Erythroblast (primary cell): ENCODE measurements at places on chromosomes 11 and 22.
A peak's percentile ranks its signal among the peaks of the same experiment; 100 is the strongest.

- DNase-seq = no peak
Observed at GRCh38 chr11:61352038-61352437, 9.6 kb downstream of the CYB561A3 start.

- no peak for DNase-seq
Observed at GRCh38 chr11:87545858-87546257, 508.1 kb downstream of the TMEM135 start.

- DNase-seq = no peak
Observed at GRCh38 chr22:36442506-36443197, 38.8 kb downstream of the TXN2 start.

DNA sequence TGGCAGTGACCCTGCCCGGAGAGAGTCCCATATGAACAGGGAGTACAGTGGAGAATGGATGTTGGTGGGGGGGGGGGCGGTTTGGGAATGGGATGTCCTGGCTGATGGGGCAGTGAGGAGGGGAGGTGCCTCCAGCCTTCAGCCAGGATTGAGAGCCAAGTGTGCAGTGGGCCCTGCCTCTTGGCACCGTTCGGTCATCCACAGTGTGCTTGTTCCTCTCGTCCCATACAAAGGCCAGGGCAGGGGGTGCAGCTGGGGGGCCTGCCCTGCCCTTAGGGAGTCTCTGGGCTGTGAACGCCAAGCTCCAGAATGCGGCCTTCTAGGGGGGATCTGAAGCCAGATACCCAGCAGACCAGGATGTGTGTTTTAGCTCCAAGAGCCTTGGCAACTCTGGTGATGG is 34.0 kb downstream of the KCNC1 start:
- no peak for DNase-seq

- peak; percentile 11 for DNase-seq
Observed at GRCh38 chr11:96472085-96472484, 82.3 kb downstream of the JRKL start.

- DNase-seq = no peak
Observed at GRCh38 chr11:112863305-112863704, 97.9 kb upstream of the NCAM1 start.

DNA sequence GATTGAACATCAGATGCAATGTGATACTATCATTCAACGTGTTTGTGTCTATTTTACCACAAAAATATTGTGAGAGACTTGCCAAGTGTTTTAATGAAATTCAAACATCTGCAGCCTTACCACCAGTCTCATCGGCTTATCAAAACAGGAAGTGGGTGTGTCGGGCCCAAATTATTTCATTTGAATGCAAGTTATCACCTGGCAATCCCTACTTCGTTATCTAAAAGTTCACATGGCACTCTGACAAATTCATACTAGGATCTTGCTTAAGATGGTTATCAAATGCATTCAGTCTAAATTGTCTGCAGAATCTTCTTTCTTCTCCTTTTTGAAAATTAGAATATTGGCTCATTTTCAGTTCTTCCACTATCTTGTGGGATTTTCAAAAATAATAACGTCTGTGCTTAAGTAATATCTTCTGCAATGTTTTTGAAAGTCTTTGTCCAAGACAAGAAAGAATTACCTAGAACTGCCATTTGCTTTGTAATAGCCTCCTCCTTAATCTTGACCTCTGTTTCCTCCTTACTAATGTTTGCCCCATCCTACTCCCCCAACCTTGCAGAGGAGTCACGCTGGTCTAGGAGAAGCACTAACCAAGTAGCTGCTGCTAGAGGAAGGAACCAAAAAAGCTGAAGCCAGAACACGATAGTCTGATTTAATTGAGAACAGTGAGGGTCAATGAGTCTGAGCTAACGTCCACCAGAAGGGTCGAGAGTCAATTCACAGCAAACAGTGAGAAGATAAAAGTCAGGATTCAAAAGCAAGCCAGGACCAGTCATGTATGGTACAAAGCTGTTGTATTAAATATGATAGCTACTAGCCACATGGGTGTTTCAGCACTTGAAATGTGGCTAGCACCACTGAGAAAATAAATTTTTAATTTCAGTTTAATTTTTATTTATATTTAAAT is 10.2 kb upstream of the BIRC3 start:
- DNase-seq = no peak

DNA sequence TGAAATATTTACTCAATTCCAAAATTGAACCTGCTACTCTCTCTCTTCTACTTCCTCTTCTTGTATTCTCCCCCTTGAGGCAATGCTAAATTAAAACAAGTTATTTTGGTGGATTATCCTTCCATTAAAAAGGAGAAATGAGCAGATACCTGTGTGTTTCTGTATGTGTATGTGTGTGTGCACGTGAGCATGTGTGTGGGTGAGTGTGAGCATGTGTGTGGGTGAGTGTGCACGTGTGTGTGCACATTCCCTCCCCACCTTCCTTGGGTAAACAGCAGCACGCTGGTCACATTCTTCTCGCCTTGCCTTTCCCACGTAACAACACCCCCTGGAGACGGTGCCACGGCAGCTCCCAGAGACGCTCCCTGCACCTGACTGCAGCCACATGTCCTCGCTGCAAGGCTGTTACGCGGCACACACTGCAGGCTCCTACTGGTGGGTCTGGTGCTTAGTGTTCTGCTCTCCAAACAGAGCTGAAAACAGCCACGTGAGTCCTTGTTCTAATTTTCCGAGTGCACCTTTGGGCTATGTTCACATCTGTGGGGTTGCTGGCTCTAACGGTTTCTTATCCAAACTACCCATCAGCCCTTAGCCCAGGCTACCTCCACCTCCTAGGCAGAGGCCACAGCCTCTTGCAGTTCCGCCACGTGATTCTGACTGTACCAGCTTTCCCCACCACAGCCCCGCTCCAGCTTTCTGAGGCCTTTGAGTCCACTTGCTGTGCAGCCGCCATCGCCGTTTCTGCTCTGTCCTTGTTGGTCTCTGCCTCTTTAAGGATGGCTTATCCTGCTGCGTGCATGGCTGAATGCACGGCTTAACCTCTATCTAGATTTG is 123.4 kb downstream of the CTTN start:
- DNase-seq = no peak

- DNase-seq = peak; percentile 4
Observed at GRCh38 chr11:27319072-27319471, 43.9 kb downstream of the CCDC34 start.

DNA sequence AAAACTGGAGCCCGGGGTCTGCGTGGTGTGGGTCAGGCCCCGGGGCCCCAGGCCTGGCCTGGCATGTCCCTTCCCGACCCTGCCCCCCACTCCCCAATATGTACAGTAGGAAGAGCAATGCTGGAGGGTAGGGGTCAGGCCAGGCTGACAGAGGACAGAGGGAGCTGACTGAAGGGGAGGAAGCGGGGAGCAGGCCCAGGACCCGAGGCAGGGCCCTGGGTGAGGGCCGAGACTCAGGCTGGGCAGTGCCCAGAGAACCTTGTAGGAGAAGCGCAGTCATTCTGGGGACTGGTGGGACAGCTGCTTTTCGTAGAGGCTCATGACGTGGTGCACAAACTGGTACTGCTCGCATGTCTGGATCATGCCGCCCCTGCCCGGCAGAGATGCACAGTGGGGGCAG is 2.7 kb upstream of the IGSF22 start:
- DNase-seq = no peak

- DNase-seq = no peak
Observed at GRCh38 chr11:14119357-14119756, 156.8 kb downstream of the SPON1 start.

GRCh38 chr11:46557684-46558151 is 36.1 kb downstream of the AMBRA1 start:
- peak; percentile 77 for DNase-seq

DNA sequence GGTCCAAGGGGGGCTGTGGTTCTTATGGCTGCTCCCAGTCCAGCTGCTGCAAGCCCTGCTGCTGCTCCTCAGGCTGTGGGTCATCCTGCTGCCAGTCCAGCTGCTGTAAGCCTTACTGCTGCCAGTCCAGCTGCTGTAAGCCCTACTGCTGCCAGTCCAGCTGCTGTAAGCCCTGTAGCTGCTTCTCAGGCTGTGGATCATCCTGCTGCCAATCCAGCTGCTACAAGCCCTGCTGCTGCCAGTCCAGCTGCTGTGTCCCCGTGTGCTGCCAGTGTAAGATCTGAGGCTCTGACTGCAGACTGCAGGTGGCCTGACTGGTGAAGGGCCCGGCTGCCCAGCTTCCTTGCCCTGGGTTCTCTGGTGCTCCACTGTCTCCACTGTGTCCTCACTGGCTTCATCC is 696 bp downstream of the KRTAP5-5 start:
- no peak for DNase-seq

DNA sequence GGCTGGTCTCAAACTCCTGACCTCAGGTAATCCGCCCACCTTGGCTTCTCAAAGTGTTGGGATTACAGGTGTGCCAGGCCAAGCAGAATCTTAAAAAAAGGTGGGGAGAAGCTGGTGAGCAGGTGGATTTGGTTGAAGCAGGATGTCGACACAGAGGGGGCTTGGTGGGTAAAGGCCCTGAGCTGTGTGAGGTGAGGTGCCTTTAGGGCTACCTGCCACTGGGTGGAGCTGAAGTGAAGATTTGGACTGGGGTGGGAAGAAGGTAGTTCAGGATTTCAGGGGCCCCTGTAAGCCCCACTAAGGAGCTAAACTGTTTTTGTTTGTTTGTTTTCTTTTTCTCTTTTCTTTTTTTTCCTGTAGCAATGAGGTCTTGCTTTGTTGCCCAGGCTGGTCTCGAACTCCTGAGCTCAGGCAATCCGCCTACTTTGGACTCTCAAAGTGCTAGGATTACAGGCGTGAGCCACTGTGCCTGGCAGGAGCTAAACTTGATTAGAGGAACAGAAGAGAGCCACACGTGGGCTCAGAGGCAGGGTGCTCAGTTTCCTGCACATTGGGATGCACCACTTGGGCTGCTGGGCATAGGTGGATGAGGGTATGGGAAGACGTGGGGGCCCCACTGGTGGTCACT is 6.0 kb downstream of the P2RX6 start:
- peak; percentile 16 for DNase-seq

DNA sequence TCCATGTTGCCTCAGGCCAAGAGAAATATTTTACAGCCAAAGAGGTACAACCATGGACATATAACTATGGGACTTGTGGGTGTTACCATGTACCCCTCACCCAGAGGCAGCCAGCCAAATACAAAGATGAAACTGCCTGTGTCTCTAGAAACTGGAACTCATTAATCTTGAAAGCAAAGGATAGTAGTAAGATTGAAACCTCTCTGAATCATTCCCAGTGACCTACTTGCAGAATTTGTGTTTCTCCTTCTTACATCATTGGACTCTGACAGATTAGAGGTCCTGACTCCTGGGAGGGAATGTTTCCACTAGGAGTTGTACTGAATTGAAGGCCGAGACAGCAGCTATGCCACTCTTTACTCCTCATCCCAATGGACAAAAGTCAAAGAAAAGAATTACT is 257.4 kb upstream of the UBASH3B start:
- DNase-seq = no peak

- DNase-seq = no peak
Observed at GRCh38 chr11:61695917-61696316, 15.7 kb downstream of the DAGLA start.

- no peak for DNase-seq
Observed at GRCh38 chr11:16402654-16403447, 46.5 kb upstream of the SOX6 start.

GRCh38 chr11:70551351-70552166 is 153.2 kb downstream of the CTTN start:
- no peak for DNase-seq

DNA sequence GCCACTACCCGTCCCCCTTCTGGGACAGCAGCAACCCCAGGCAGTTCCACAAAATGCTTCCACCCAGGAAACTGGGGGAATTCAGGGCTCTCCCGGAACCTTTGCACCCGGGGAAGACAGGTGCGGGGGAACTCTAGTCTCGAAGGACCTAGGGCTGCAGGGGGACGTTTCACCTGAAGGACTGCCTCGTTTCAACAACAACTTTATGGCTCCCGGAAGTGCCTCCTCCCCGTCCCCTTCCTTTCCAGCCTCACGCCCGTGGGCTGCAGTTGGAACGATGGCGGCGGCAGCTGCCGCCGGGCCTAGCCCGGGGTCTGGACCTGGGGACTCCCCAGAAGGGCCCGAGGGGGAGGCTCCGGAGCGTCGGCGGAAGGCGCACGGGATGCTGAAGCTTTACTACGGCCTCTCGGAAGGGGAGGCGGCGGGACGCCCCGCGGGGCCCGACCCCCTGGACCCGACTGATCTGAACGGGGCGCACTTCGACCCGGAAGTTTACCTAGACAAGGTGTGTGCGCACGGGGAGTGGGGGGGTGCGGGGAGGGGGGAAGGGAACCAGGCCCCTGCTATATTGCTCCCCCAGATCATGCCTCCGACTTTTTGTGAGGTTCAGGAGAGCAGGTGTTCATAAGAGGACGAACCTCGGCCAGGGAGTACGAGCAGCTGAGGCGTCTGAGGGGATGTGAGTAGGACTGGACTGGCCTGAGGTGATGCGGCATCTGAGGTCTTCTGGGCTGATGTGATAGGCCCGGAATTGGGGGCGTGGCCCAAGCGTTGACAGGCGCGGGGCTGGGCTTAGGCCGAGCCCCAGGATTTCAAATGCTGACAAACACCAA is at the start of gene VPS51:
Gene VPS51, plus strand, starts transcription at position 241 of the 833 bp plus-strand sequence. Its CDS starts 37 bp downstream, at position 278.
- DNase-seq = peak; percentile 97

DNA sequence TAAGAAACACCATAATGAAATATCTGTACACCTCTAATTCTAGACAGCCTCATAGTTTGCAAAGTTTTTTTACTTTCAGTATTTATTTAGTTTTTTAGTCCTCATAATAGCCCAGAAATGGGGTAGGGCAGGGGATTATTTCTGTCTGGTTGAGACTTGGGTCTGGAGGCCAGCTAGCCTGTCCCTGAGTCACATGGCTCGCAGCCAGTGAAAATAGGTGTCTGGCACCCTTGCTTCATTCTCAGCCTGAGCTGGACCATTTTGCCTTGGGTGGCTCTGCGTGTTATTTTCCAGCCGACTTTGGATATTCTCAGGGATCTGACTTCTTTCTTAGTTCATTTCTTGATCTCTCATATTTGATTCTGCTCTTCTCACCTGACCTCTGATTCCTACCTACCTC is 123.9 kb upstream of the NARS2 start:
- no peak for DNase-seq

GRCh38 chr22:47445212-47445611 is 682.8 kb downstream of the TBC1D22A start:
- DNase-seq = no peak

- DNase-seq = peak; percentile 47
Observed at GRCh38 chr11:115504276-115505158, at the start of gene CADM1. TSS of gene CADM1 (minus strand) at chr11:115504415.

DNA sequence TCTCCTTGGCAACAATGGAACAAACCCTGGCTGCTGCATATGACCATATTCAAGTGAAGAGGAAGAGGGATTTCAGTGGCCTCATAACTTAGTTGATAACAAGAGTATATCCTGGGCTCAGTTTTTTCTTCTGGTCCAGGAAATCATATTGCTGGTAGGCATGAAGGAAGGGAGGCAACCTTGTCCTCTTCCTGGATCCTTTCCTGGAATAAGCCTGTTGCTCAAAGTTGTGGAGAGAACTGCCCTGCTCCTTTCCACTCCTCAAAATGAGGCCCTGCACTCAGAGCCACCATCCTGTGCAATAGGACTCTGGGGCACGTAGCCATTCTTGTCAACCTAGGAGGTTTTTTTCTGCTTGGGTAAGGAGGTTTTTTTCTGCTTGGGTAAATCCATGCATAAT is 128.7 kb upstream of the PITPNB start:
- DNase-seq = no peak

GRCh38 chr11:1708716-1709115 is 11.7 kb downstream of the KRTAP5-6 start:
- DNase-seq = no peak

GRCh38 chr11:100484948-100485347 is 202.1 kb upstream of the ARHGAP42 start:
- no peak for DNase-seq

GRCh38 chr22:24404561-24405275 is 22.7 kb upstream of the ADORA2A start:
- DNase-seq = no peak

- no peak for DNase-seq
Observed at GRCh38 chr11:68506908-68507307, 46.4 kb downstream of the PPP6R3 start.

- DNase-seq = no peak
Observed at GRCh38 chr11:70230840-70231710, 28.0 kb downstream of the FADD start.
